ENCODE measurements at places on chromosomes 5 and 9.

DNA sequence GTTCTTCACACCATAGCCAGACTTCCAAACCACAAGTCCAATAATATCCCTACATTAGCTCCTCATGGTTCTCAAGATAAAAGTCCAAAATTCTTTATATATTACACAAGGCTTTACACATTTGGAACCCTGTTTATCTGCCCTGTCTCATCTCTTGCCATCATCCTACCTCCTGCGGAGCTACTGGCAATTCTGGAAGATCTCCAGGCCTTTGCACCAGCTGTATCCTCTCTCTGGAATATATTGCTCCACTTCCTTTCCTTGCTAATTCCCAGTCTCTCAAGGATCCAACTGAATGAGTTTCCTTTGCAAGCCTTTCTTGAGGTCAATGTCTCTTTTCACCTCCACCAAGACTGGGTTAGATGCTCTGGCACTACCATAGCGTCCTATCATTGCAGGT is 41.3 kb upstream of the MIER3 start:
- no peak for DNase-seq

- DNase-seq: no peak
Measured at GRCh38 chr5:5699062-5699461, 276.6 kb downstream of the ICE1 start.

- no peak for DNase-seq
Measured at GRCh38 chr5:8650186-8650585, 781.2 kb downstream of the MTRR start.

- DNase-seq: peak; percentile 53
Measured at GRCh38 chr5:157431544-157432200, 28.3 kb upstream of the NIPAL4 start.

GRCh38 chr9:91541734-91542133 is 118.1 kb upstream of the NFIL3 start:
- no peak for DNase-seq

DNA sequence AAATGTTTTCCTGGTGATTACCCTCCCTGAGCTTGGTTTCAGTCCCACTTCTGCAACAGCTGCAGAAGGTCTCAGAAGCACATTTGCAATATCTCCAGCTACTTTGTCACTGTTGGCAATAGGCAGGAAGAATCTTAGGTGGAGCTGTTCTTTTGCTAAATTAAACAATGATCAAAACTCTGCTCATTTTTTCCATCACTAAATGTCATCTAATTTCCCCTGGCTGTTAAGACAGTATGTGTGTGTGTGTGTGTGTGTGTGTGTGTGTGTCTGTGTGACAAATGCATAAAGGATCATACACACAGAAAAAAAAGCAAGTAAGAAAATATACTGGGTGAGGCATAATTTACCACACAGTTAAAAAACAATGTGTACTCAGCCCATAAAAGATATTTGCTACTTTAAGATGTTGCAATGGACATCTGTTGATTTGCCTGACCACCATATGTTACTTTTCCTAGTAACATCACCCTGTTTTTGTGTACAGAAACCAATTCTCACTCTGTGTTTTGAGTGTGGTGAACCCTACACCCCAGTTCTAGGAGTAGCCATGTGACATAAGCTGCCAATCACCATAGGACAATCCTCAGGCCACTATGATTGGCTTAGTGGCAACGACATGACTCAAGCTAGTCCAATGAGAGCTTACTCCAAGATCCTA is 572.6 kb upstream of the CLINT1 start:
- DNase-seq: no peak

GRCh38 chr5:35853631-35854030 is 3.1 kb upstream of the IL7R start:
- DNase-seq: no peak

DNA sequence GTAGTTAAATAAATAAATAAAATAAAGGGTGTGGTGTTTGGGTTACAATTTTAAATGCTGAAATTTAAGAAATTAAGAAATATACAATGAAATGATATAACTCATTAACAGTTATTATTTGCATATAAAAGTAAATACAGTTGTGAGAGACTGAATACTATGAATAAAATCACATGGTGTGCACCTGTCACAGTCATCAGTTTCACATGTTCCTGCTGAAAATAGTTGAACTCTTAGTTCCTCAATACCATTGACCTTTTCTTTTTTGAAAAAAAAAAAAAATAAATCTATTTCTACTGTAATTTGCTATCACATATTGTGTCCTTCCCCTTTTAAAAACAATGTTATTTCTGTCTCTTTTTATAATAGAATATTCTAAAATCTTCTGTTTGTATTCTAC is 130.9 kb upstream of the CHD1 start:
- DNase-seq: no peak

DNA sequence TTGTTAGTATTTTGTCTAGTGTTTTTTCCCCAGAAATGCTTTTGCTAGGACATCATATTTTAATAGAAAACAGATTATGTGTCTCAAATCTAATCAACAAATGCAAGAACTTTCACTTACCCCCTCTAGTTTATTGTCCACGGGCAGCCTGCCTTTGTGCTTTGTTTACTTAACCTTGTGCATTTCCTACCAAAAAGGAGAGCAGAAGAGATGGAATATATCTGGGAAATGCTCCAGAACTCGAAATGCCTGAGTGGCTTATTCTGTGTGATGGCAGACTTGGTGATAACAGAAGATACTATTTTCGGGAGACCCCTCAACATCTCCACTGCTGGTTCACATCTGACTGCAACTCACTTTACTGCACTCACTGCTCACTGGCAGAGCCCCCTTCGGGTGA is 33.3 kb upstream of the SPDL1 start:
- no peak for DNase-seq

- peak; percentile 46 for DNase-seq
Measured at GRCh38 chr9:128102861-128103588, 24.5 kb downstream of the PTGES2 start.

DNA sequence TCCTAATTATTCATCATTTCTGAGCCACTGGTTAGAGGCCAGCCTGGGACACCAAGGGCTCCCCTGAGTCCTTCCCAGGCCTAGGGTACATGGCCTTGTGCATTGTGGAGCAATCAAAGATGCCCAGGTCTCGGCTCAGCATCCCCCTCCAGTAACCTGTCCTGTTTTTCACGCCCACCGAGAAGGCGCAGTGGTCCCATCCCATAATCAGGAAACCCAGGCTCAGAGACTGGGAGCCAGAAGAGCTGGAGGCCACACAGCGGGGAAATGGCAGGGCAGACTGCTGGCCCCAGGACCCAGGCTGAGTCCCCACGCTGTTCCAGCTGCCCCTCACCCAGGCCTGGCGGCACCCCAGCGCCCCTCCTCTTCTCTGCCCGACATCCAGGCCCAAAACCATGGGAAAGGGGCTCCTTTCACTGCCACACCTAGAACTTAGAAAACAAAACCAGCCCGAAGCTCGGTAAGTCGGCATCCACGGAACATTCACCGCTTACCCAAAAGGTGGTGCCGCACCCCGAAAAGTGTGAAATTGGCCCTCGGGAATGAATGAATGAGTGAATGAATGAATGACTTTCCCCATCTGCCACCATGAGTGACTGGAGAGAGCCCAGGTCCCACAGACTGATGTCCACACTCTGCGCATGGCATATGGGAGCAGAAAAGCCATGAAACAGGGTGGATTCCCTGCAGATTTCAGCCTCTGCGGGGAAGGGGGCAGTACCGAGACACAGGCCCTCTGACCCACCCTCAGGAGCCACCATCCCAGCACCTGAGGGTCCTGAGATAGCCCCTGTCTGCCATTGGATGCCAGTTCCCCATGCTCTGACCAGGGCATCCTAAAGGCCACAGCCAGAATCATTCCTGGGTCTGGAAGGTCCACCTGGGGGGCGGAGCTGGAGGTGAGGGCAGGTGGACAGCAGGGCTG is 132.5 kb downstream of the OLFM1 start:
- DNase-seq: no peak

DNA sequence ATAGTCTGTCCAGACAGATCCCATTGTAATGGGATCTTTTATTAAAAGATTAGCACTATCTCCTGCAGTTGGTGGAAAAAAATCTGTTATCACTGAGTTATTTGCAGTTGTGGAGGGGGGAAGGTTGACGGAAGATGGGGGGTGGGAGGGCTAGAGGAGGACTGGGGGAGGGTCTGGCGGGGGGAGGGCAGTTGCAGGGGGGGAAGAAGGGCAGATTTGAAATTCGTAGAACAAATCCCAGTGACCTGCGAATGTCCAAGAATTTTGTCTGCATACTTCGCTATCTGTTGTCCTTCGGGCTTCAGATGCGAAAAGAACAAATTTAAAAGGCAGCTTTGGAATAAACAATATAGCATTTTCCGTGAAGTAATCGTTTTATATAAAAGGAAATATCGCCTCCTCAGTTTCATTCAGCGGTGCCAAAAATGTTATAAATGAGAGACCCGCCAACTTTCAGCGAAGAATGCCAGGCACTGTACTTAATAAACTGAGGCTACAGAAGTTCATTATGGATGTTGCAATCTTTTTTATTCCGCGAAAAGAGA is 1.3 kb upstream of the FST start:
- no peak for DNase-seq

GRCh38 chr5:115214541-115214940 is 44.8 kb upstream of the TRIM36 start:
- no peak for DNase-seq

DNA sequence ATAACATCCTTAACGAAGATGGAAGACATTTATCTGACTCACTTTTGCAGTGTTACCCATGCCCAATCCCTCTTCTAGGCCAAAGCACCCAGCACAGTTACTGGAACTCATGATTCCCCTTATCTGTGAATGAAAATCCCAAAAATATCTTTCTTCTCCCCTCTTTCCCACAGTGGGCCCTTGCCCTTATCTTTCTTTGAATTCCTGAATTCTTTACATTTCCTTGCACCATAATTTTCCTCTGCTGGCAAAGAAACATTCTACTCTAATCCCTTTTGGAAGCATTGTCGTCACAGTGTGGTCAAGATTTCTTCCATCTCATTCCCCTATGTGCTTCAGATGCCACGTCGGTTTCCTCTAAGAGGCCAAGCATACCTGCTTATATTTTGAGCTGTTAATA is 135.9 kb upstream of the LIFR start:
- no peak for DNase-seq

DNA sequence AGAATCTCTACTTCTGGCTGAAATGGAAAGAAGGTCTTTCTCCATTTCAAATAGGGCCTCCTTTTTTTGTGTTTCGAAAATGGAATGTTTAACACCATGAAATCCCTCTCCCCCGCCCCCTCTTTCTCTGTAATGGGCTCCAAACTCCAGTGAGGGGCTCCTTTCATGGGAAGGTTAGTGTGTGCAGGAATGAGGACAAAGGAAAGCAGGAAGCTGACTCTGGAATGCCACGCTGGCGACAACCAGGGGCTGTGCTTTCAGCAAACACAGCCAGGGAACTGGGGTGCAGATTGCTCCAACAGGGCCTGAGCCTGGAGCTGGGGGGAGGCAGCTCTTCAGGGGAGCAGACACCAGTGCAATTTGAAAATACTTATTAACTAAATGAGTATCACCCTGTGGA is 82.8 kb downstream of the CRB2 start:
- DNase-seq: no peak

DNA sequence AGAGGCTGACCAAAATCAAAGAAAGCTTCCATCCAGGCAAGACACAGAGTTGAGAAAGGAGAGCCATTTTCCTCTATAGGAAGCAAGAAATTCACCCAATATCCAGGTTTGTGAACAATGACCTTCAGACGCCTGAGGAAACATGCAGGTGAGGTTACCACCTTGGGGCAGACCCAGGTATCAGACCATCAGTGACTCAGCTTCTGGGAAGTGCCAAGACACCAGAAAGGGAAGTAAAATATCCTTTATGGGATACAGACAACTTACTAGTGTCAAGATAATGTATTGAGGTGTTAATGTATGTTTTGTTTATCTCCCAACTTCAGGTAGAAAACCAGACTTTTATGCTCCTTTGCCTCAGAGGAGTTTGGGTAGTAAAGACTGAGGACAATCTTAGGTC is 2.2 kb upstream of the DTWD2 start:
- no peak for DNase-seq

DNA sequence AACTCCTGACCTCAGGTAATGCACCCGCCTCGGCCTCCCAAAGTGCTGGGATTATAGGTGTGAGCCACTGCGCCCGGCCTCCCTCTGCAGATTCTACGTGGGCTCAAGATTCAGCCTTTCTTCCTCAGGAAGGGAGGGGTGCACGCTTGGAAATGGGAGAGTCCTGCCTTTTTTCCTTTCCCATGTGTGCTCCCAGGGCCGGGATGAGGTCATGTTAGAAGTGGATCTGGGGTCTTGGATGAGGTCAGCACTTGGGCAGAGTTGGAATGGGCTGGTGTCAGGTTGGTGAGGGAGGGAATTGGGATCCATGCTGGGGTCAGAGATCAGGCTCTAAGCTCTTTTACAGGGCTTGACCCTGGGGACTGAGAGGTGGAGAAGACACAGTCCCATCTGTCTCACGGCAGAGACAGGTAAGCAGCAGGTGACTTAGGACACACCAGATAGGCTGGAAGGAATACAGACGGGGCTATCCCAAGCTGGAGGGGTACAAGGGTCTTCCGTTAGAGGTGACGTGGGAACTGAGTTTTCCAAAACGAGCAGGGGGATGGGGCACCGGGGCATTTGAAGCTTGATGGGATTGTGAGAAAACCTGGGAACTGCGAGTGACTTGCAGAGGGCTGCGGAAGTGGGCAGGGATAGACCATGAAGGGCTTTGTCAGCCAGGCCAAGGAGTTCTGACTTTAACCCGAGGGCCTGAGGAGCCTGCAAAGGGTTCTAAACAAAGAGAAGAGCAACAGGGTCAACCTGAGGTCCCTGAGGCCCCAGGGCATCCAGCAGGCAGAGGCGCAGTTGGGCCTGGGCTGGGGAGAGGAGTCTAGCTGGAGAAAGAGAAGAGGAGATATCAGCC is 1.8 kb upstream of the AQP7 start:
- no peak for DNase-seq

- DNase-seq: no peak
Measured at GRCh38 chr5:3789519-3790193, 194.0 kb downstream of the IRX1 start.

DNA sequence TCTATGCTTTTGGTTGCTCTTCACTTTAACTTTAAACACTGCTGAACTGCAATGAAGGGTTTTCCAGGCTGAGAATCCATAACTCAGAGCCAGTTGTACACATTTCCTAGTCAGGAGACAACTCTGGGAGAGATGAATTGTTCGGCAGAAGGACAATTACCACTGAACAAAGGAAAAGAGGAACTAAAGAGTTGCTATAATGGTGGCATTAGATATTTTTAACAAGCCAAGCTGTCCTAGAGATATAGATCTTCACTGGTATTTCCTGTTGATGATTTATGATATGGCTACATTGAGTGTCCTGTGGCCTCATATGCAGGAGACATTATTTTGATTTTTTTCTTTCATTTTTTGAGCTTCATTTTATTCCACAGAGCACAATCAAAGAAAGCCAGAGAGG is 219.1 kb upstream of the PCSK5 start:
- DNase-seq: no peak

DNA sequence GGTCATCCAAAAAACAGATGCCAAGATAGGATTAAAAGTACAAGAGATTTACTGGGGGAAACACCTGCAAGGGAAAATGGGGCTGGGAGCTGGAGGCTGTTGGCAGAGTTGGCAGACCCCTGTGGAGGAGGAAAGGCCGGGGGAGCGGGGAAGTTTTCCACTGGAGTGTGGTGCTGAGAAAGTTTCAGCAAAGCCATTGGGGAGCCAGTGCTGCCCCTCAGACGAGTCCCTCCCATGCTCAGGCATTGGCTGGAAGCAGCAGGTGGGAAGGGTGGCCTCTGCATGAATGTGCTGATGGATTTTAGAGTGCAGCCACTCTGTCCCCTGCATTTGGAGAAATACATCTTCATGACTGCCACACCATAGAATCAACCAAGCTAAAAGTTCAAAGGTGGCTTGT is 52.8 kb downstream of the TTC1 start:
- DNase-seq: no peak

- DNase-seq: no peak
Measured at GRCh38 chr5:81154725-81155124, 78.4 kb upstream of the CKMT2 start.

Data from NCI-H460 (cell line).